ENCODE measurements at places on chromosomes 2 and 18.

DNA sequence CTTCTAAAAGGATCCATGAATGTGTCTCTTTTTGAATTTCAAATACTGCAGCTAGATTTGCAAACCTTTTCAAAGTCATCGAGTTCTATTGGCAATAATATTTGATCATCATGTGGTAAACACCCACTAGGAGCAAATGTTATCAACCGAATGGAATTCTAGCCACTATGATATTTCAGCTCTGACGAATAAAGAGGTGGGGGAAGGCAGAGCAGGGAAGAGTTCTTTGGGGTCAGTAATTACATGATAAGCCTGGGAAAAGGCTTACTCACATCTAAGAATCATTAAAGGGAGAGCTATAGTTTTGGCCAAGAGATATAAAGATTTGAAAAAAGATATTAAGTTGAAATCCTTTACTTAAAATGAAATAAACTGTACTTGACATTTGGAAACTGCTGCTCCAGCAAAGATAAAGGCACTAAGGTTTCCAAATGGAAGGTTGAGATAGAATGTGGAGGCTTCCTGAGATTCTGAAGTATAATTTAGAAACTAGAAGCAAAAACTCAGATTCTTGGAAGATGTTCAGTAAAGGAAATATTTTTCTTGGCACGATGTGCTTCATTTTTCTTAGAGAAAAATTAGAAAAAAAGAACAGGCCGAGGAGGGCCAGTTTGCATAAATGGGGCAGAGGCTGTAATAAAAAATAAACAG lies 104.7 kb upstream of the ARHGAP28 start:
- DNase-seq = no peak

- no peak for DNase-seq
Measured at GRCh38 chr2:174026122-174026845, 61.1 kb upstream of the SP3 start.

DNA sequence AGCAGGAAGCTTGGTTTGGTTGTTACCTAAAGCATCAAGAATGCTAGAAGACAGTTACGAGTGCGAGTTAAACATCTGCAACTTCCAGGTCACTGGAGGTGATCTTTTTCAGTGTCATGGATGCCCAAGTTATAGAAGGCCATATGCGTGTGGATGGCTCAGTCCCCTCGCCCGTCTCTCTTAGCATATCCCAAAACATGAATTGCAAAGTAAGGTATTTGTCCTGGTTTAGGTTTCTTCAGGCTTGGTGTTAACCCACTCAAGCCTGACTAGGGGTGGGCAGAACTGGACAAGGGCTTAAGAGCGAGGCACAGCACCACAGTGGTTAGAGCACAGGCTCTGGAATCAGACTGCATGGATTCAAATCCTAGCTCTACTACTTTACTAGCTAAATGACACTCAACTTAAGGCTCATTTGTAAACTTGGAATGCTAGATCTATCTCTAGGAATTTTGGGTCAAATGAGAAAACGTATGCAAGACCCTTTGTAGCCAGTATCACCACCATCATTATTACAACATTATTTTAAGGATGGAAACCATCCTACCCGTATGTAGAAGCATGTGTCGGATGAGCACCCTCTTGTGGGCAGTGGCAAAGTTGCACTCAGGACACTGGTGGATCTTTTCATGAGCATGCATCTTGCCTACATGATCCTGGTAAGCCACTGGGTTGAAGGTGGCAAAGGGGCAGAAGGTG lies 11.2 kb downstream of the ZNF142 start:
- peak; percentile 27 for DNase-seq

GRCh38 chr2:23809150-23809549 lies 117.8 kb downstream of the ATAD2B start:
- no peak for DNase-seq

DNA sequence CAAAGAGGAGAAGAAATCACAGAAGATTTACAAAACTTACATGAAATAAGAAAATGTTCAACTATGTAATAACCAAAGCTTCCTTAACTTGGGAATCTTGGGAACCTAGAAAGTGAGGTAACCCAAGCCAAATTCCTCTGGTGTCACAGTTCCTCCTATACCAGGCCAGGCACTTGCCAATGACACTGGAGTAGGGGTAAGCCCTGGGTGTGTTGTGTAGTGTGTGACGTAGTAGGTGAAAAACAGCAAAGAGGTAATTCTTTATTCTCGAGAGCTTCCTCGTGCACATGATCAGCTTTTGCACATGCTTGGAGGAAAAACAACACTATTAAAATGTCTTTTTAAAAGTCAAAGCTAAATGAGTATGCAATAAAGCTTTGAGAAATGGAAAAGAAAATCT lies 118.0 kb downstream of the METTL8 start:
- DNase-seq = no peak

- DNase-seq = no peak
Measured at GRCh38 chr2:186530314-186530713, 44.3 kb downstream of the ZC3H15 start.

DNA sequence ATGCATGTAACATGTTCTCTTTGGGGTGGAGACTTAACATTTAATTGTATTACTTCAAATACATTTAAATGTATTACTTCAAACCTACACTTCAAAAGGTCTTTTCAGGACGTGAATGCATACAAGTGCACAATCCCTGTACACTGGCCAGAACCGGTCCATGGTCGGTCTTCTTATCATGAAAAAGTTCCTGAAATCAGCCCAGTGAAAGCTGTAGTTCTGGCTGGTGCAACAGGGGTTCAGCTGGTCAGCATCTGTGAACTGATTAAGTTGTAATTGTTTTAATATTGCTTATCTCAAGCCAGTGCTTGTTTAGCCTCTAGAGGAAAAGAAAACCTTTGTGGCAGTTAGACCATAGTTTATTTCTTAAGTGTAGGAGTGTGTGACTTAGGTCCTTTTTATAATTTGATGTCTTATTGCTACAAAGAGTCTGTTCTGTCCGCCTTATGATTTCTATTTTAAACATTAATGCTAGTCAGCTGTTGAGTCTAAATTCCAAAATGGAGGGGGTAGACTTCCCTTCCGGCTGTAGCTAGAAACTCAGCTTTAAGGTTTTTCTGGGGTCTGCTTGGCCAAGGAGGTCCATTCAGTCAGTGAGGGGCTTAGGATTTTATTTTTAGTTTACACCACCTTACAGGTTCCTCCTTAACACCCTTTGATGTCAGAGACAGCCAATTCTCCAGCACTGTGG lies 768 bp upstream of the CYBRD1 start:
- DNase-seq = no peak

All from KG1 (cell line).